ENCODE measurements at places on chromosomes 2 and 18.

GRCh38 chr2:152309352-152310214 lies 25.4 kb upstream of the FMNL2 start:
- DNase-seq = no peak
- no peak overlapping the region for H3K27ac ChIP-seq
- H3K4me3 ChIP-seq = no peak overlapping the region
- H3K36me3 ChIP-seq = no peaks in the 10 kb centered on the region

- no peak for DNase-seq
- H3K27ac ChIP-seq = no peak overlapping the region
- peaks cover 9% of the 10 kb centered on the region for H3K4me1 ChIP-seq
- no peak overlapping the region for H3K4me3 ChIP-seq
- H3K27me3 ChIP-seq = peaks cover 7% of the 10 kb centered on the region
- H3K36me3 ChIP-seq = no peaks in the 10 kb centered on the region
These were observed 59.7 kb upstream of the TMEM18 start for GRCh38 chr2:736939-737338.

DNA sequence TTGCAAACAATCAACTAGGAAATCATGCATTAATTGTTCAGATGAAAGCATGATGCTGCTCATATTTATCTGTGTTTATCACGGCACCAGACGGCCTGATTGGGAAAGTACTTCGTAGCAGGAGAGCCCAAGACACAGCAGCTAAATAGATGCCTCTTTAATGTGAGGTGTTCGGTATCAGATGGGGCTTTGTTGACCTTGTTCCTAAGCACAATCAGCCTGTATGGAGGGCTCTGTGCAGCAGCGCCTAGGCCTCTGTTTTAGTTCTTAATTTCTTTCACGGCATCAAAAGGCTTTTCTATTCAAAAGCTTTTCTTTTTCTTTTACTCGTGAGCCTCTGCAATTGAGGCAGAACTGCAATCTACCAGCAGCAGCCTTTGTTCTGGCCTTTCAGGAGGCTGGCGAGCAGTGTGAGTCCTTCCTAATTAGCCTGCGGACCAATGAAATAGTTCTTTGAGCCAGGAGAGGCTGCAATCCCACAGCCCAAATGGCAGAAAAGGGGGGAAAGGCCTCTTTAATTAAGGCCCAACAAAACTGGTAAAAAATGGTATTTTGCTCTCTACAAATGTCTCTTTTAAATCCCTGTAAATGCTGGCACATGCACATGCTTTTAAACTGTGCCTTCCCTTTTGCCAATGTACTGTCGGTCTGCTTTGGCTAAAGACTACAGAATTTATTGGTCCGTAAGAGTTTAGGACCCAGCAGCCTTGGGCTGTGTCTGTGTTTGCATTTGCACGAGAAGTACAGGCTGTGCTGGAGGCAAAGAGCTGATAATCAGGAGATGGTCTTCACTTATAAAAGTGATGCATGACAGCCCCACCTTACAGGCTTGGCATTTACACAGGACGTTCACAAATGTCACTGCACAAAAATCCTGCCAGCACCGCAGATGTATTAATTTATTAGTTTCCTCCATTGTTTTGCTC lies 159.6 kb downstream of the RND3 start:
- no peaks in the 10 kb centered on the region for H3K4me1 ChIP-seq
- no peaks in the 10 kb centered on the region for H3K27me3 ChIP-seq
- H3K4me3 ChIP-seq = no peak overlapping the region
- no peak overlapping the region for H3K27ac ChIP-seq
- DNase-seq = no peak

GRCh38 chr2:233096006-233096405 lies 35.9 kb downstream of the INPP5D start:
- no peak for DNase-seq
- no peak overlapping the region for H3K4me3 ChIP-seq
- peaks cover 50% of the 10 kb centered on the region for H3K4me1 ChIP-seq
- no peak overlapping the region for H3K27ac ChIP-seq
- peaks cover 37% of the 10 kb centered on the region for H3K36me3 ChIP-seq

- H3K27me3 ChIP-seq = no peaks in the 10 kb centered on the region
- DNase-seq = peak; percentile 38
- H3K27ac ChIP-seq = peak overlapping the region; percentile 49
- peak overlapping the region; percentile 64 for H3K4me3 ChIP-seq
- no peaks in the 10 kb centered on the region for H3K36me3 ChIP-seq
- H3K4me1 ChIP-seq = peaks cover 12% of the 10 kb centered on the region
These were observed 177.9 kb downstream of the DNAH6 start for GRCh38 chr2:84694088-84694622.

DNA sequence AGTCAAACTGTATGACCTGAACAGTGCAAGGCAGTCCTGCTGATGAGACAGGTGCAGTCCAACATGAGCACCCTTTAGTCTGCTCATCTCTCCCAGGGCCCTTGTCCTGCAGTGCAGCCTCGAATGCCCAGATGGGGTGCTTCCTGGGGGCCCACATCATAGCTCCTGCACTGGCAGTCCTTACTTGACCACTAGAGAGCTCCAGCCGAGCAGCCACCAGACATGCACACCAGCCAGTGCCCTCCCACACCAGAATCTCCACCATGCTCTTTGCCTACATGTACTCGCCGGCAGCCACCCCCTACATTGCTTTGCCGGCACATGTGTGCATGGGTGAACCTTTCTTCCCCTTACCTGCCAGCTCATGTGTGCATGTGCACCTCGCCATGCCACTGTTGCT lies 188.8 kb upstream of the GULP1 start:
- H3K27me3 ChIP-seq = no peaks in the 10 kb centered on the region
- no peak for DNase-seq
- H3K36me3 ChIP-seq = no peaks in the 10 kb centered on the region
- H3K4me1 ChIP-seq = no peaks in the 10 kb centered on the region
- H3K4me3 ChIP-seq = no peak overlapping the region

DNA sequence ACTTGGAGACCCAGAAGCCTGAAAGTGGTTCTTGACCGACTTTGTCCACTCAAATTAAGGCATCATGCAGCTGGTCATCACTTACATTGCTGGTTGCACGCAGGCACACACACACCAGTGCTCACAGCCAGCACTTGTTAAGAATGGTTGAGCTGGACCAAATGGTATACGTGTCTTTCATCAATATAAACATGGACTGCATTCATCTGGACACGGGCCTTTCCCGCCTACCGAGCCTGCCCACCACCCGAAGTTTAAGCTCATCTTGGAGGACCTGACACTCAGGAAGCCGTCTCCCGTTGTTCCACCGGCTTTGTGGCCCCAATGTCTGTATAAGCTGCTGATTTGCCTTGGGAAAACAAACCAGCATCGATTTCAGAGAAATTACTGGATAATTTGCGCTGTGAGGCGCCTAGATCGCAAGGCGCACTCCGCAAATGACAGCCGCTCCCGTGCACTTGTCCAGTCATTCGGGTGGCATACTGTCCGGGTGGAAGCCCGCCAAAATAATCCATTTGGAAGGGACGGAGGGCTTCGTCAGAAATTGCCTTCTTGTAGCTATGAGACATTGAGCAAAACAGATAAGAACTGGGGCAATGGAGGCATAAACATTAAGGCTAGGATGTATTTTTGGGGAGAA lies 40.1 kb upstream of the AKAIN1 start:
- H3K4me3 ChIP-seq = peak overlapping the region; percentile 94
- H3K4me1 ChIP-seq = peaks cover 34% of the 10 kb centered on the region
- peak; percentile 1 for DNase-seq
- H3K27ac ChIP-seq = peak overlapping the region; percentile 97
- peaks cover 8% of the 10 kb centered on the region for H3K36me3 ChIP-seq

DNA sequence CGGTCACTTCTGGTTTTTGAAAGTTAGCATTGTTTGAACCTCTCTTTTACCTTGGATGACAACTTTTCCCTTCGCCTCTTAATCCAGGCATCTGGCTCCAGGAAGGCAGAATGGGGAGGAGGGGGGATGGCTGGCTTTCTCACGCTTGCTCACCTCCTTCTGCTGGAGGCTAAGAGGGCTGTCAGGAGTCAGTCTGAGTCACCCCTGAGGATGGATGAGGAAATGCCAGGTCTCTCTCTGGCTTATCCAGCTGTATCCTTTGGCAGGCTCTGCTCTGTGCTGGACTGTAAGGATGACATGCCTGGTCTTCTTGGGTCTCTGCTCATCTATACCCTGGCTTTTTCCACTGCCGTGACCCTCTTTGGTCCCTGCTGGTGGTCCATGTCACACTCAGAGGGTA lies 142.9 kb upstream of the GYPC start:
- no peaks in the 10 kb centered on the region for H3K36me3 ChIP-seq
- H3K4me3 ChIP-seq = no peak overlapping the region
- H3K27me3 ChIP-seq = no peaks in the 10 kb centered on the region
- no peaks in the 10 kb centered on the region for H3K4me1 ChIP-seq
- no peak overlapping the region for H3K27ac ChIP-seq

DNA sequence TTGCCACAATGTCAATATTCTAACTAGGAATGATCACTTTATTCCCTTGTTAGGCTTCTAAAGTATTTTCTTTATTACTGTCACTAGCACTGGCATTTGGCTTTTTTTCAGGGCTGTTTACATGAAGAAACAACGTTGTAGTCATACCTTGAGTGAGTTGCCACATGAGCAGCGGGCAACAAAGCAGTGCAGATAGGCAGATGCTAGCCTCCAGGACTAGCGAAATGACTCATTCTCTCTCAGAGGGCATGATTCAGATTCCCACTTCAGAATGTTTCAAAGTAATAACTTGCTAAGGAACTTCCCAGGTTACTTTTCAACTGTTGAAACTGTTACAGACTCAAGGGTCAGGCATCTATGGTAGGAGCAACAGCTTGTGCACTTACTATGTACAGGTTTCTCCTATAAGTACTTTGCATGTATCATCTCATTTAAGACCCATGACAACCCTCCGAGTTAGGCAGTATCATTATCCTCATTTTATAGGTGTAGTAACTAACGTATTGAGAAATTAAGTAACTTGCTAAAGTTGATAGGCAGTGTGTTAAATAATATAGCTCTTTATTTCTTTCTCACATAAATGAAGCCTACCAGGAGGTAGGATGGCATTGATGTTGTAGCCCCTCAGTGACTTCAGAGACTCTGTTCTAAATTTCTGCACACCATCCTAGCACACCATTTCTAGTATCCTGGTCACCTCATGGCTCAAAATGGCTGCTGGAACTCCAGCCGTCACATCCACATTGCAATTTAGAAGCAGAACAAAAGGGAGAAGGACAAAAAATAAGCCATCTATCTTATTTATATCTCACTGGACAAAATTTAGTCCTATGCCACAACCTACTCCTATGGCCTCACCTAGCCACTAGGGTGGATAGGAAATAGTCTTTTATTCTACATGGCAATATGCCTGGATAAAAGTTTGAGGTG lies 83.3 kb downstream of the ICOS start:
- H3K27me3 ChIP-seq = no peaks in the 10 kb centered on the region
- H3K4me3 ChIP-seq = peak overlapping the region; percentile 24
- H3K36me3 ChIP-seq = no peaks in the 10 kb centered on the region

DNA sequence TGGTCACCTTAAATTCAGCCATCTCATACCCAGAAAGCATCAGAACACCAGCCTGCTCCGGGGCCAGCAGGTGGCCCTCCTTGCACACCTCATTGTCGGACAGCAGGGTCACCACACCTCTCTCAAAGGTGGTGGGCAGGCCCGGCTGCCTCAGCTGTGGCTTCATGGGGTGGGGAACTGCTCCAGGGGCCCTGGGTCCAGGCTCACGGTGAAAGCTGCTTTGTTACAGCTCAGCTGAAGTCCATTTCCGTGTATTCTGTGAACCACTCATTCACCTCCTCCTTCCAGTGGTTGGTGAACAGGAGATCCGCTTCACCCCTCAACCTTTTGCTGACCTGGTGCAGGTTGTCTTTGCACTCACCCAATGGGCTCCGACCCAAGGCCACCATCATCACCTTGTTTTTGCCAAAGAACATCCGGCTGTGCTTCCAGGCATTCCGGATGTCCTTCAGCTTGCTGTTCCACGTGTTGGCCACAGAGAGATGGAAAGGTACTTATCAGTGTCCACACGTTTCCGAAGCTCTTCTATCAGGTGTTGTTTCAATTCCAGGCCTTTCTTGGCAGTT lies 78.6 kb upstream of the LDLRAD4 start:
- no peak overlapping the region for H3K4me3 ChIP-seq
- peaks cover 28% of the 10 kb centered on the region for H3K4me1 ChIP-seq
- no peak overlapping the region for H3K27ac ChIP-seq
- no peak for DNase-seq
- no peaks in the 10 kb centered on the region for H3K36me3 ChIP-seq

DNA sequence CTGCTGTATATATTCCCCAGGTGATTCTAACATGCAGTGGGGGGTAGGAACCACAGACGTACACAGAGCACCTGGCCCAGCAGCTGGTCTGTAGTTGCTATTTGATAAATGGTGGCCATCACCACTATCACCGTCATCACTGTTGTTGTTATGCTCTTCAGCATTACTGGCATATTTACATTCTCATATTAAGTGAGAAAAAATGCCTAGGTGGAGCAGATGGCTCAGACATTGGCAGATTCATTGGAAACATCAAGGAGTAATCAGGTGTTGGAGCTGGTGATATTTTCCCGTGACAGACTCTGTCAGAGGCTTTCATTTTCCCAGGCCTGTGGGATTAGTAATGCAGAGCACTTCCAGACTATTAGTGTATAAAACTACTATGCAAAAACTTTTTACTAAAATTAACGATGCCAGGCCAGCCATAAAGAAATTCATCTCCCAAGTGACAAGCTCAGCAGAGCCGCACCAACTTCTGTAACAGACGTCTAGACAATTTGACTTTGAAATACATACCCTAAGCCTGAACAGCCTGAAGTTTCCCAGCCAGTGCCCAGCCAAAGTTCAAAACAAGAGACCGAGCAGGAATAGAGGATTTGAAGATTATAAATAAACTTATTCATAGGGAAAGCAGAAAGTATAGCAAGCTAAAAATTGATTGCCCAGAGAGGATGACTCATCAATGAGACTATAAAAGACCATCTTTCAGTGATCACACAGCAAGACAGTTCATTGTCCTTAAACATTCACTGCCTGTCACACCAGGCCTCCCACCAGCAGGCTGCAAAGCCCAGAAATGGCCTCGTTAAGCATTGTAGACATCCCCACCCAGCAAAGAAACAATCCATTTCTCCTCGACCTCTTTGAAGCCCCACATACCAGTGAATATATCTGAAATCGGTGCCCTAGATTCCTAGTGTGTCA lies 247.4 kb upstream of the CHAC2 start:
- H3K4me3 ChIP-seq = no peak overlapping the region
- no peaks in the 10 kb centered on the region for H3K4me1 ChIP-seq
- H3K36me3 ChIP-seq = no peaks in the 10 kb centered on the region

DNA sequence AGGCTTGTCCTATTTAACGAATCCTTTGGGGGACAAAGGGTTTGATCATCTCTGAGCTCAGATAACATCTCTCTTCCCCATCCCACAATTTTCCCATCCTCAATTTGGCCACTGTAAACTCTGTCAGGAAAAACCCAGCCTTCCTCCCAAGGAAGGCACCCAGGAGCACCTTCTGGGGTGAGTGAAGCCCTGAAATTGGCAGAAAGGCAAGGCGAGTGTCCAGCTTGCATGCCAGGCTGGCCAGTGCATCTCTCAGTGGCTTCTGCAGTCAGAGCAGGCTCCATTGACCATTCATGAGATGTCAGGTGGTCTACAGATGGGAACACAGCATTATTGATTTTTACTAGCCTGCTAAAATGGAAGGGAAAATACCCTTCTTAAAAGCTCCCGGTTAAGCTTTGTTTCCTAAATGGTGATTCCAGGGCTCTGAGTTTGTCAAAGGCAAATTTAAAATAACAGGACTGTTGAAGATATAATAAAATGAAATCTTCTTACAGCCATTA lies 83.2 kb upstream of the BOD1L2 start:
- no peak overlapping the region for H3K27ac ChIP-seq
- H3K4me3 ChIP-seq = no peak overlapping the region
- H3K36me3 ChIP-seq = no peaks in the 10 kb centered on the region
- DNase-seq = no peak
- H3K27me3 ChIP-seq = no peaks in the 10 kb centered on the region

Measured in CD4-positive, CD25-positive, alpha-beta regulatory T cell (primary cell).